RCC 7860 (cell line): ENCODE measurements at places on chromosomes 3 and 15.

- DNase-seq: no peak
These were observed 12.0 kb downstream of the GREM1 start for GRCh38 chr15:32729700-32730395.

DNA sequence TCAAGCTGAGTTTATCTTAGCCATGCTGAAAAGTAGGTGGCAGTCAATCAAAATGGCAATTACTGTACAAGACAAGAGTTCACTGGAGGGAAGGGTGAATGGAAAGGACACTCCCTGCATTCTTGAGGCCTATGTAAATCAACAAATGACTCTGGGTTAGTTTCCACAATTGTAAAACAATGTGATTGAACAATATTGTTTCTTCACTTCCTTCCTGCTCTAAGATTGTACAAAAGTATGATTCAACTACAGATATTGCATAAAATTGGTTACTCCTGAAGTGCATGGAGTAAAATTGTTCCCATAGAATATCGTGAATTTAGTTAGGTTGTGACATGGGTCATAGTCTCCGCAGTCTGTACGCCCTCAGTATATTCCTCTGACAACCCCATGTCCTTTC, 277.6 kb downstream of the LPP start:
- no peak for DNase-seq

- no peak for DNase-seq
These were observed 51.2 kb downstream of the KLHL25 start for GRCh38 chr15:85743392-85744055.

DNA sequence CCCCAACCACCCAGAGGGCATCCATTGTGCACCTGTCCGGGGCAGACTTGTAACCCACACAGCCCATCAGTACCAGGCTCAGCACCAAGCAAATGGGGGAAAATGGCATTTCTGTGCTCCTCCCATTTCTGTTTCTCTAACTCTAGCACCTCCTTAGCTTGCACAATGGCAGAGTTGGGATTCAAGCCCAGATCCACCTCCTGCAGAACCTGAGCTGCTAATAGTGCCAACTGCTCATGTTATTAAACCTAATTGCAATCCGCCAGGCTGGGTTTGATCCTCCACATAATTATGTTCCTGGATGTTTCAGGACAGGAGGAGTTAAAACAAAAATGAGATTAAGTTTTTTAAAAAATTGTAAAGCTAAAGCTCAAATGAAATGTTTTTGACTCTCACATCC, 235.0 kb downstream of the OCA2 start:
- DNase-seq: no peak

DNA sequence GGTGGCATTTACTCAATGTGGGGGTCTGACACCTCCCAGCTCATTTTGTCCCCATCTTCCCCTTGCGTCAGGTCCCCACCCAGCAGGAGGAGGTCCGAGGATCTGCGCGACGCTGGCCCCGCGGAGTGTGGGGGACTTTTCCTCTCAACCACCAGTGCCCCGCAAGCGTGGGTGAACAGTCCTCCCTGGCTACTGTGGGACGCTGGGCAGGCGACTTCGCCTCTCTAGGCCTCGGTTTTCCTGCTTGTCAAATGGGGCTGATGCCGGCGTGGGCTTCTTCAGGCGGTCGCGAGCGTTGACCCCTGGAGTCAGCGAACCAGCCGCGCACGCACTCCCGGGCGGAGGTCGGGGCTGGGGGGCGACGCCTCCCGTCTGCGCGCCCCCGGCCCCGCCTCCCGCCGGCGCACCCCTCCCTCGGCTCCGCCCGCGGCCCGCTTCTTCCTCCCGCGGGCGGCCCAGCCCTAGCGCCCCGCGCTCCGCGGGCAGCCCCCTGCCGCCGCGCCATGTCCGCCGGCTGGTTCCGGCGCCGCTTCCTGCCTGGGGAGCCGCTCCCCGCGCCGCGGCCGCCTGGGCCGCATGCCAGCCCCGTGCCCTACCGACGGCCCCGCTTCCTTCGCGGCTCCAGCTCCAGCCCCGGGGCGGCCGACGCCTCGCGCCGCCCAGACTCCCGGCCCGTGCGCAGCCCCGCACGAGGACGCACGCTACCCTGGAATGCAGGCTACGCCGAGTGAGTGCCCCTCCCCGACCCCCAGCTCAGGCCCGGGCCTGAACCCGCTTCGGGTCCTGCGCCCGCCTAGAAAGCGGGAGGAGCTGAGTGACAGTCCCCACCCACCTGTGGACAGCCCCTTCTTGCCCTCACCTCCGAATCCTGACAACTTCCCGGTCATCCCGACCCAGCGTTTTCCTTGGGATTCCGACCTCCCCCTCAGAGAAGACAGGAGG, at the start of gene PPM1M:
Gene PPM1M (plus strand): TSS at position 438 of the 942 bp plus-strand sequence. CDS start 66 bp downstream, at position 504.
- no peak for DNase-seq

DNA sequence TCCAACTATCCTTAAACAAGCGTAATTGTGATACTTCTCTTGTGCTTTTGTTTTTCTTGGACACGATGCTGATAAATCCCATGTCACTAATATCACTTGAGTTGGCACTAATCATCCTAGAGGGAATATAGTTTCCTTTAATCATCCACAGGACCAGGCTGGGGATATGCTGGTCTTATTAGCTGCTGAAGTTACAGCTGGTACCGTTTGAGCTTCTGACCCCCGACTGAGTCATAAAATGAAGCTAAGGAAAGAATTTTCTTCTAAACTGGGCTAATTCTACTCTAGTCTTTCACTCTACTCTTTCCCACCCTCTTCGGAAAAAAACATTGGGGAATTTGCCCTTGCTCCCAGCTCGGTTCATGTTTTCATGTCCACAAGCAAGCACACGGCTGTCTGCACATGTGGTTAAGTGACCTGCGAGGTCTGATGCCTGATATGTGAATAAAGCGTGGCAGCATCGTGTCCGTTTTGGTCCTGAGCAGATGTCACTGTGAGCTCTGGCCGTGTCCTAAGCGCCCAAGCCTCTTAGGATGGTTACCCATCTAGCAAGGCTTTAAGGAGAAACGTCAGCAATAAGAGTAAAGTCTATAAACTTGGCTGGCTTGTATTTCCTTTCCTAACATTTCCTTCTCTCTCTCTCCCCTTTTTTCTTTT, 223.7 kb downstream of the ITPR1 start:
- no peak for DNase-seq

DNA sequence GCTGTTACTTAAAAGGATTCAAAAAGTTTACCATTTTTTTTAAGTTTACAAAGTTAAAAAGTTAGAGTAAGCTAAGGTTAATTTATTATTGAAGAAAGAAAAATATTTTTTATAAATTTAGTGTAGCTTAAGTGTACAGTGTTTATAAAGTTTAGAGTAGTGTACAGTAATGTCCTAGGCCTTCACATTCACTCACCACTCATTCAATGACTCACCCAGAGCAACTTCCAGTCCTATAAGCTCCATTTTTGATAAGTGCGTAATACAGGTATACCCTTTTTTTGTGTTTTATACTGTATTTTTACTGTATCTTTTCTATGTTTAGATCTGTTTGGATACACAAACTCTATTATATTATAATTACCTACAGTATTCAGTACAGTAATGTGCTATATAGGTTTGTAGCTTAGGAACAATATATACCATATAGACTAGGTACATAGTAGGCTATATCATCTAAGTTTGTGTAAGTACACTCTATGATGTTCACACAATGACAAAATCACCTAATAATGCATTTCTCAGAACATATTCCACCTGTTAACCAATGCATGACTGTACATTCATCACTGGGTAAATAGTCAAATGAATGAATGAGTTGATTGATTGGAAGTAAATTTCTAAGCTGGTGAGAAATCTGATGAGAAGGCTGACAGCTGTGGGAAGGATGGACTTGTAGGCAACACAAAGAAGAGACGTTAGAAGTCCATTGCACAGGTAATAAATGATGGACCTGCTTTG, 95.2 kb upstream of the CDIN1 start:
- DNase-seq: no peak

DNA sequence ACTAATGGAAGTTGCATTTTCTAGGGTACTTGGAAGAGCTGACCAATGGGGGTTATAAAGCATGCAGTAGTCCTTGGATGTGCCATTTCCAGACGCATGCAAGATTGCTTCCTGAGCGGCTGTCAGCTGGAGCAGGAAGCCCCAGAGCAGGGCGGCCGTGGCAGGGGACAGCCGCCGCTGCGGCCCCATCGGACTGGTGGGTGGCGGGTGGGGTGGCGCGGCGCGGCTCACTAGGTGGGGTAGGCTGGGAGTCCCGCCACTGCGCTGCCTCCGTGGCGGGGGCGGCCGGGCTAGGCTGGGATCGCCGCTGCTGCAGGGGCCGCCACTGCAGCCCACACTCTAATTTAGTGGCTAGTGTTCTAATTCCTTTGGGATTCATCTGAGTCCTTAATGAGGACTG, 56.5 kb upstream of the FGF7 start:
- no peak for DNase-seq

DNA sequence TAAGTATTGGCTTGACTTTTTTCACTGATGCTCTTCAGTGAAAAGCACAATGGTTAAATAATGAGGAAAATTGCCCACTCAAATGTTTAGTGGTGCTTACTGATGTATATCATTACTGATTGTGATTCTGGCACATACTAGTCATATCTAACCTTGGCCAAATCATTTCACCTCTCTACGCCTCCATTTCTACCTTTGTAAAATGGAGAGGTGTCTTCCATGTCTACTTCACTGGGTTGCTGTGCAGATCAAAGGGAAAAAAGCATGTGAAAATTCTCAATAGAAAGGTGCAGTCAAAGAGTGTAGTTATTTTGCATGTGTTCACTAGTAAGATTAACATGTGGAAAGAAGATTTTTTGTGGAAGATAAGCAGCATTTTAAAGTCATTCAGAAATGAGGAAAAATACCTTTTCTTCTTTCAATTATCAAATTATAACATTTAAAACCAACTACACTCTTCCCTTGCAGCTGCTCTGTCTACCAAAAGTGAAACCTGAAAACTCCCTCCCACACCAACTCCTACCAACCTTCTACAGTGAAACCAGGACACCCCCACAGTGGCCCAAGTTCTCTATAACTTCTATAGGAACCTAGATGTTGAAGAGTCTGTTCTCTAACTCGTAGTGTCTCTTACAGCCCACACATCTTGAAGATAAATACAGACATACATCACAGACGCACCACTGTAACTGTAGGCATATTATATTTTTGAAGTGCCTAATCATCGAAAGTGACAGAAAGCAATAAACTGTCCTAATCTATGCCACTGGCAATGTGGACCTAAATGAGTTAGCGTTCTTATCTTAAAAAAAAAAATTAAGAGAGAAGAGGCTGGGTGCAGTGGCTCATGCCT, 1.4 kb downstream of the CD200R1 start:
- DNase-seq: no peak

DNA sequence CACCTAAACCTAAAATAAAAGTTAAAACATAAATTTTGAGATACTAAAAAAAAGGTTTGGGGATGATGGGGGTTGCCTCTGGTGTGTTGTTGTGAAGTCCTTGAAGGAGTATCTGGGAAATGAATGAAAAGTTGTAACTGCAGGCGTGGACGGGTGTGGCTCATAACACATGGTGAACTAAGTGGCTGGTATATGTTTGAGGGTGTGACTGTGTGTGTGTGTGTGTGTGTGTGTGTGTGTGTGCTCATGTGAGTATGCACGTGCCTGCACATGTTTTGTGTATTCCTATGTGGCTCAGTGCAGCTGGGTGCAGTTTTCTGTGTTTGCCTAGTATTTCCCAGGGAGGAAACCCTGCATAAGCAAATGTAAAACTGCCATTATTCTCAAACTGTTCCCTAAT, 229.9 kb upstream of the TRIM42 start:
- no peak for DNase-seq

GRCh38 chr15:98827217-98827616, 178.9 kb downstream of the IGF1R start:
- DNase-seq: no peak

GRCh38 chr3:141690431-141691072, 47.5 kb upstream of the RNF7 start:
- DNase-seq: no peak

GRCh38 chr15:26051761-26052675, 188.9 kb upstream of the ATP10A start:
- no peak for DNase-seq

DNA sequence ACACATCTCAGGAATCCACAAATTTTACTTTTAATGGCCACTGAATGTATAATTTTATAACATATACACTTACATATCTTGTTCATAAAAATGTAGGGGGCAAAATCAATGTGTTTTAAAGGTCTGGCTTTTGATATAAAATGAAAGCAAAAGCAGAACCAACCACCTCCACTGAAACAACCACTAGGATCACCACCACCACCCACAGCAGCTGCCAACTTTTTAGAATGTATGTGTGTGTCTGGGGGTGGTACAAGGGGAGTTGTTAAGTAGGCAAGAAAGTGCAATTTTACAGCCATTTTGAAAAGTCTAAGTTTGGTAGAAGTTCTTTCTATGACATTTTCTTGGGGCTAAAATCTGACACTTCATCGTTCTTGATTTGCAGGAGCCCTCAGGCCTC, 44.0 kb downstream of the OTOL1 start:
- no peak for DNase-seq

DNA sequence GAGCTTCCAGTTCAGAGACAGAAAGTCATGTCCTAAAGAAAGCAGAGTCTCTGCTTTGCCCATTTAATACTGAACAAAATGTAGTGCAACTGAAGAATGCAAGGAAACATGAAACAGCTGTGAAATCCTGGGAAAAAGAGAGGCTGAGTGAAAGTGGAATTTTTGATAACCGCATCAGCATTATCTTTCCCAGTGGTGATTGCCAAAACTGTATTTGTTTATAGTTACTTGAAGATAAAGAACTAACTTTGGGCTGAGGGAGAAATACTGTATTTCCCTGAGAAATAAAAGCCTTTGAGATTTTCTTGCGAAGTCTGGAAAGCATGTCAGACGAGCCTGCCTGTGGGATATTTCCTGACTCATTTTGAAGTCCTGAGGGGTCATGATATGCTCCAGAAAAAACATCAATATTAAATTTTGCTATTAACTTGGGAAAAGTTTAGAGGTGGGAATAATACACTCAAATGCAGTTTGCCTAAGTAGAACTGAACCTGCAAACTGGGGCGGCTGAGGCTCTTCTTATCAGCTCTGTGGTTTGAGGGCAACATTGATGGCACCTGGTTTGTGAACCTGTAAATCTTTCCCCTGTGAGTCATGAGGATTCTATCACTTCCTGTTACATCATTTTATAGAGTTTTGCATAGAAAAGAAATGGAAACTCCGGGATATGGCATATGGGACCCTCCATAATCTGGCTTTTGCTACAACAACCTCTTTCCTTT, 855.3 kb downstream of the MCTP2 start:
- peak; percentile 66 for DNase-seq

- peak; percentile 92 for DNase-seq
These were observed 30.6 kb upstream of the FAM107A start for GRCh38 chr3:58607816-58608215.

DNA sequence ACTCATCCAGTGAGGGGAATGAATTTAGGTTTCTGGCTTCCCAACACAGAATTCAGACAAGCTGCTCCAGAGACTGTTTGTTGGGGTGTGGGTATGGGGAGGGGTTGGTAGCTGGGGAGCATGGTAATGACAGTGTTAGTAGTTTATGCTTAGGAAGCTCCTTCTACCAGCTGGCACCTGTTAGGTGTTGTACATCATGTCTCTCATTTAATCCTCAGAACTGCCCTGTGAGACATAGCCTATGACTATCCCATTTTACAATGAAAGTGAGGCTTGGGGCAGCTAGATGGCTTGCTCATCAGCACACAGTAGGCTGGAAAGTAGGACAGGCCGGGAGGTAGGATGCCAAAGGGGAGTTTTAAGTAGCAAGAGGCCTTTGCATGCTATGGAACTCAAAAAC, 2.5 kb downstream of the EIF4E3 start:
- no peak for DNase-seq

- DNase-seq: no peak
These were observed 12.1 kb upstream of the WDR5B start for GRCh38 chr3:122427857-122428471.
